Left cardiac atrium (tissue), 4 donors: ENCODE measurements at places on chromosomes 4 and X.

- no peak for DNase-seq
These were observed 679.3 kb downstream of the FAT4 start for GRCh38 chr4:125994024-125994423.

DNA sequence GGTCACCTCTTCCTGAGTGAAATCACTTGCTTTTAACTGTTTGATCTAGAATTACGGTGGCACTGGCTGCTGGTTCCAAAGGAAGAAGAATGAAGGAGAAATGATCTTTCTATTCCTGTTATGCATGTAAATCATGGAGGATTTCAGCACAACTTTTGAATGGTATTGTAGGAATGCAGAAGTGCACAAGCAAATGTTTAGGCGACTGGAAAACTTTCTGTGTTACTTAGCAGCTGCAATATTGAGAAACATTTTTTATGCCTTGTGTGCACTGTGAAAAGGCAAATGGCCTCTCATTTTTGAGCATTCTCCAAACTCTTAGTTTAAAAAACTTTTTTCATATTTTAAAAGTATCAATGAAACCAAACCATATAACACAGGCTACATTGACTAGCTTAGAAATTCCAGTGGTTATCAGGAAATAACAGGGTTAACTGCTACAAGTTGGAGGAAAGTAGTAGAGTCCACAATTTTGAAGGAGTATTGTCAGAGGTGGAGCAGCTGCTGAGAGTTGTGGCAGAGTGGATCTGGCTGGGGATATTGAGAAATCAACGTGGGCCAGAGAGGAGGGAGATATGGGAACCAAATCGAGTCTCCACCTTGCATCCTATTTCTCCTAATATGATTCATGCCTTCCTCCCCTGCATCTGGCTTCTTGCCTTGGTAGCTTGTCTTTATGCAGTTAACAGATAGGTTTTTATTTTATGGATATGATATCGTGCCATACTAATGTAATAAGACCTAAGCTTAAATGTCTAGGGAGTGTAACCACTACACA is 32.0 kb upstream of the FHL1 start:
- DNase-seq: no peak

- DNase-seq: no peak
These were observed 4.3 kb upstream of the PLAC8 start for GRCh38 chr4:83118869-83119268.

DNA sequence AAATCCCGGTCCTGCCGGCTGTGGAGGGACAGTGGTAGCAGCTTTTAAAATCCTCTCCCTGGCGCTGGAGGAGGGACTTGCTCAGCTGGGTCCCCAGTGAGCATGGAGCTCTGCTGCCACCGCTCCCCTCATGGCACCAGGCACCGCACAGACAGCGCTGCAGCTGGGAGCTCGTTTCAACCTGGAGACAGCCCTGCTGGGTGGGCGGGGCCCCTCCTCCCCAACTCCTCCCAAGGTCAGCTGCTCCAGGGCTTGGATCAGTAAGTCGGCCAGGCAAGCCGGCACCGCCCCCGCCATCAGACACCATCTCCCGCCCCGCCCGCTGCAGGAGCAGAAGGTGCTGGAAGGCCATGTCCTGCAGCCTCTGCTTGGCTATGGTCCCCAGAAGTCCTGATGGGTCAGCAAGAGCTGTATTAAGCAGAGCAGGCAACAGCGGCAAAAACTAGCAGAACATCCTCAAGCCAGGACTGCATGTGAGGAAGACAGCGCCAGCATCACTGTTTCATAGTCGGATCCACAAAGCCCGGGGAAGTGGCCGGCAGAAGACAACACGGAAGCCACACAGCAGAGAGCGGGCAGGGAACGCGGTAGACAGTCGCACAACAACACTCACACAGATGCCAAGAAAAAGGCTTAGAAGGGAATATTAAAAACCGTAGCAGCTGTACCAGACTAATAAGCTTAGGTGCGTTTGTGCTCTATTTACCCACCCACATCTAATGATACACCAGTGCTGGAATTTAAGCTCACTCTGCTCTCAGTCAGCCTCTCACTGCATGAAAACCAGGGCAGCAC is 16.2 kb downstream of the ZFYVE28 start:
- DNase-seq: peak; percentile 71
